ENCODE measurements at places on chromosomes 12 and 14.

- no peak for DNase-seq
Measured at GRCh38 chr14:52439476-52439875, 112.8 kb downstream of the TXNDC16 start.

DNA sequence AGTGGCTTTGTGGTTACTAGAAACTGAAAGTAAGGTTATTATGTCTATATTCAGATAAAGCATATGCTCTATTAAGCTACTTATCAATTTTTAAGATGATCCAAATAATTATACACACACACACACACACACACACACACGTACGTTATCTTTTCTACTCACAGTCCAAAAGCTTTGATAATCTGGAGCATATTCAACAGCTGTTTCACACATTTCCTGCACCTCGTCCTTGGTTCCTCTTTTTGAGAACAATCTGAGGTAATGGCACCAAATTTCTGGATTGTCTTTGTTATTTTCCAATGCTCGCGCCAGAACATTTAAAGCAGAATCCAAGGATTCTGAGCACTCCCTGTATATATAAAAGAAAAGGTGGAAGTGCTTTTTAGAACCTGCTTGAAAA is 37.5 kb downstream of the ZFC3H1 start:
- no peak for DNase-seq

GRCh38 chr14:85897808-85898207 is 367.9 kb downstream of the FLRT2 start:
- no peak for DNase-seq

DNA sequence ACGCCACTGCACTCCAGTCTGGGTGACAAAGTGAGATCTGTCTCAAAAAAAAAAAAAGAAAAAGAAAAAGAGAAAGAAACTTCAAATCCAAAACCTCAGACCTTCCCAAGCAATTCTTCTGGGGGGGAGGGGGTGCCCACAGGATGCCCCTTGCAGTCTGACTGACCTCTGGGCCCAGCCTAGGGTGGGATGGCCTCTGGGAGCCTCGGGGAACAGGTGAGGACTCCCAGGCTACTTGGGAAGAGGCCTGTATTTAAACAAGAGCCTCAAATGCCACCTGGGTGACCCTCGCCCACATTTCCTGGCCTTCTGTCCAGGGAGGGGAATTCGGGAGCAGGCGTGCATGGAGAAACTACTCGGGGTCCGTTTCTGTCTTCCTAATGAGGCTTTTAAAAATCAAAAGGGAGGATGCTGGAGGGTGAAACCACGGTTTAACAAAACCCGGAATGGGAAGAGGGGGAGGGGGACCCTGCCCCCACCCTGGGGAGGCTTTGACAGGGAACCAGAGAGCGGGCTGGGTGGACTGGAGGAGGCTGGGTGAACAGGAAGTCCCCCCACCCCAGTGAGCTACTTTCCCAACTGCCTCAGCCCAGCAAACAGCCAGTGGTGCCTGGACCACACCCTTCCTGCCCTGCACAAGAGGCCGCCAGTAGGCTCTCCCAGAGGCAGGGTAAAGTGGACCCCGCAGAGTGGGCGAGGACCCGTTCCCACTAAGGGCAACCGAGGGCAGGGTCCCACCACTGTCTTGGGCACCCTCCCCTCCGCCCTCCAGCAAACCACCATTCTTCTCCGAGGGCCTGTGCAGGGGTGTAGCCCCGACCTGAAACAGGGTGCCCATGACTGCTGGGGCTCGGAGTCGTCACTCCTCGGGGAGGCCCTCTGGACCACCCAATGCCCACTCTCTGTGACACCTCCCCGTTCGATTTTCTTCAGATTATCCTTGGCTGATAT is 1.5 kb upstream of the FBRSL1 start:
- DNase-seq = no peak

DNA sequence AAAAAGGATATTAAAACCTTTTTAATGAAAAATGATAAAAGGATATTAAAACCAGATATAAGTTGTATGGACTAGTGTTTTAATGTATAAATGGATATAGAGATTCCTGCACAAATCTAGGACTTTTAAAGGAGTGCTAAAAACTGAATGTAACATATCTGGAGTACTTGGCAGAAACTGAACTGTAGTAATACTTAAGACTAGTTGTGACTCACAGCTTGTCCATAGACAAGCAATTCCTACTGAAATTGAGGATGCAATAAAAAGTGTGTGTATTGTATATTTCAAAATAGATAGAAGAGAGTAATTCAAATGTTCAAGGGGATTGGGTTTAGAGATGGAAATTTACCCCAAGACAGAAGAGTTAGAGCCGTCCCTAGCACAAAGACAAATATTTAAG is 59.6 kb downstream of the FBXO33 start:
- DNase-seq = no peak

DNA sequence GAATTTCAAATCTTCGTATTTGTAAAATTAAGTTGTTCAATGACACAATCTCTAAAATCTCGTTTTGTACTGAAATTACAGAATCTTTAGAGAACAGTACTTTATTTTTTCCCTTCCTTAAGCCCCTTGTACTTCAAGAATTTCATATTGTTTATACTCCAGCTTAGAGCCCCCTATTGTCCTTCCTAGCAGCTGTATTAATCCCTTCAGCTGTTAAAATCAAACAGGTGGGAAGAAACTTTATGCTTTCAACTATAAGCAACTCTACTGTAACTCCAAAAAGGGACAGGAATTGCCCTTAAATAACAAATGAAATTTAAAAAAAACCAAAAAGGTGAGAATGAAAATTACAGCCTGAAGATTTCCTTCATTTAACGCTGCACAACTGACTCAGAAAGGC is 1.7 kb downstream of the NACA start:
- no peak for DNase-seq

GRCh38 chr12:121524196-121524916 is 56.5 kb downstream of the KDM2B start:
- DNase-seq = no peak

DNA sequence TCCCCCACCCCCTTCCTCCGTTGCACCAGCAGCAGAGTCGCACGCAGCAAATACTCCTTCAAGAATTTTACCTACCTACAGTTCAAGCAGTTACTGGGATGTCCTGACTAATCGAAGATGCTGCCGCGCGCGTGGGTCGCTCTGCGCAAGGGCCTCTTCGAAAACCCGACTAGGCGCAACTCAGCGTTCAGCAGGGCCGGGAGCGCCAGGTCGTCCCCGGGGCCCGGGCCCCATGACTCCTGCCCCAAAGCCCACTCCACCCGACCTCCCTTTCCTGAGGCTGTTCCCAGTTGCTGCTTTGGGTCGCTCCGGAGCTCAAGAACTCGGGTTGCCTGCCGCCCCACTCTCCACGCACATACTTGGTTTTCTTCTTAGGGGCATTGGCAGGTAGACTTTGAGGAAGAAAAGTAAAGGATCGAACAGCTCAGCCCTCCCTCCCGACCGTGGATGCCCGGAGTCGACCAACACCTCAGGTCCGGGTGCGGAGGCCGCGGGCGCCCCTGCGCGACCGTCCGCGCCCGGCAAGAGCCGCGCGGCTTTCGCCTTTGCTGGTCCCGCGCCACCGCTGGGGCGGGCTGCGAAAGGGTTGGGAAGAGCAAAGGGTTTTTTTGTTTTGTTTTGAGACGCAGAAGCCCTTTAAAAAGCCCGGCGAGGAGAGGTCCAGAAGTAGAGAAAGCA is 1.9 kb downstream of the BMP4 start:
- peak; percentile 34 for DNase-seq

DNA sequence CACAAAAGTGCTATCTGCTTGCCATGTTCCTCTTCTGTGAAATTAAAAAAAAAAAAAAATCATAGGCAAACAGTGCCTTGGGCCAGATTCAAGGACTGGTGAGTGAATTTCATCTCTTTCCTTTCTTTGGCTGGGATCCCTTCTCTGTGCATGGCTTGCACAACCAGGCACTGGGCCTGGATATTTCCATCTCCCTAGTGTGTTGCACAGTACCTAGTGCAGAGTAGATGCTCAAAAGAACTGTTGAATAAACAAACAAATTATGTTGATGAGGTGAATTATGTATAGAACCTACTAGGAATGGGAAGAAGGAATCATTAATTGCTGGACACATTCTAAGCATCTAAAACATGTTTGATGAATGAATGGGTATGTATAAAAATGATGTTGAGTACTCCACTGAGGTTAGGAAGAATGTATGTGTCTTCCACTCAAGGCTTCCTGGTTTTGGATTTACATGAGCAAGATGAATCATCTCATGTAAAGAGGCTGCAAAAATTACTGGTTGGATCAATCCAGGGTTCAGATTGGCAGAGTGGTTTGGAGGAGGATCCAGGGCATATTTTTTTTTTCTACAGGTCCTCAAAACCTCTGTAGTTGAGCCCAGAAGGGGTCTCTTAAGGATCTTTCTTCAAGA is 93.2 kb downstream of the EMP1 start:
- no peak for DNase-seq

DNA sequence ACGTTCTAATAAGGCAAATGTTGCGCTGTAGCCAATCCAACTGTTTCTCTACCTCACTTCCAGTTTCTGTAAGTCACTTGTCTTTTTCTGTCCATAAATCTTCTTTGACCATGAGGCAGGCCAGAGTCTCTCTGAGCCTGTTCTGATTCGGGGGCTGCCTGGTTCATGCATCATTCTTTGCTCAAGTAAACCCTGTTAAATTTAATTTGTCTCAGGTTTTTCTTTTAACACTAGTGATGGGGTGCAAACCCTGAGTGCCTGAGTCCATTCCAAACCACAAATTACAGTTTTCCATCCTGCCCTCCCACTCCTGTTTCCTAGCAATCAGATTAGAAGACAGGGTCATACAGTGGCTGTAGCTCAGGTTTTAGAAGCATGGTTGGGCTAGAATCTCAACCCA is 41.9 kb downstream of the VWF start:
- no peak for DNase-seq

DNA sequence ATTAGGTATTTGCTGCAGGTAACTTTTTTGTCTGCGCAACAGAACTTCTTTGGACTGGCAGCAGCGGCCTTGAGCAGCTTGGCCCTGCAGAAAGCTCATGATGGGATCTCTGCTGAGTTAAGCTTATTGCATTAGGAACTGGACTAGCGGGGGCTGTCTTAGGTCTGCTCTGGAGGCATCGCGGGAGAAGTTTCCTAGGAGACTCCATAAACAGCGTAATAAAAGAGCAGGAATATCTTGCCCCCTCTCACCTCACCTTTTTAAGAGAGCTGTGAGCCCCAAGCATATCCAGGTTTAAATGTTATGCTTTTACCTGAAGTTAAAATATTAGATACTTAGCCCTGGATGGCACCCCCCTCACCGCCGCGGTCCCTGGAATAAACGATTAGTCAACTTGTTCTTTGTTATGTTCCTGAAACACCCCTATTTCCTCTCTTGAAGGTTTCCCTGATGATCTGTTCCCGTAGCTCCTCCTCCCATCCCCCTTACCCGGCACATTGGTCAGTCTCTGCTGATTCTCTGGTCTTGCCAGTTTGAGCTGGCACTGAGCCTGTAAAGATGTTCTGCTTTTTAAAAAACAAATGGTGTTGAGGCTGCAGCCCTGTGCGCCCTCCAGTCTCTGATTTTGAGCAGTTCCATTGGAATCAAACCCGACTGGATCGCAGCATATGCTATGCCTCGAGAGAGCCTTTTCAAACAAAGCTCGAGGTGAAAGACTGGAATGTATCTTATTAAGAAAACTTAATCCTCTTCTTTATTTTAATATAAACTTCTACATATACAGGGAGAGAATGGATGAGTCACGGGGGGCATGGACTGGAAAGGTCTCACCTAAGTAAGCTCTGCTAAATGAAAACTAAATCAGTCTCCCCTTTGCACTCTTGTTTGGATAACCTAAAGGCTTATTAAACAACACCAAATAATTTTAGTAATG is 1.9 kb downstream of the MLXIP start:
- peak; percentile 67 for DNase-seq

GRCh38 chr12:56221232-56221756 is 428 bp downstream of the RNF41 start:
- DNase-seq = peak; percentile 47

DNA sequence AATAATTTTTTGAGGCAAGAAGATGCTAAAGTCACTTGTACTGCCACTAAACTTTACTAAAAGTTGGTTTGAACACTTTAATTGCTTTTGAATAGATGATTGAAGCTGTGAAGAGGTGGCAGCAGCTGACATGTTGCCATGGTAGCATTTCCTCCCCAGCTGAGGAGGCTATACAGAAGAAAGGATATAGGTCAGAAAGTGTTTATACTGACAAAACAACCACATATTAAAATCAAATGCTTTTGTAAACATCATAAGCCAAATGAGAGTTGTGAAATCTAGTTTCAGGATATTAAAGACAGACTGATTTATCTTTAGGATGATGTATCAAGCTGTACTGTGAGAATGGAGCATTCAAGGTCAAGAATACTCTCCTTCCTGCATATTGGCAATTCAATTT is 41.7 kb downstream of the TSPAN19 start:
- peak; percentile 60 for DNase-seq

DNA sequence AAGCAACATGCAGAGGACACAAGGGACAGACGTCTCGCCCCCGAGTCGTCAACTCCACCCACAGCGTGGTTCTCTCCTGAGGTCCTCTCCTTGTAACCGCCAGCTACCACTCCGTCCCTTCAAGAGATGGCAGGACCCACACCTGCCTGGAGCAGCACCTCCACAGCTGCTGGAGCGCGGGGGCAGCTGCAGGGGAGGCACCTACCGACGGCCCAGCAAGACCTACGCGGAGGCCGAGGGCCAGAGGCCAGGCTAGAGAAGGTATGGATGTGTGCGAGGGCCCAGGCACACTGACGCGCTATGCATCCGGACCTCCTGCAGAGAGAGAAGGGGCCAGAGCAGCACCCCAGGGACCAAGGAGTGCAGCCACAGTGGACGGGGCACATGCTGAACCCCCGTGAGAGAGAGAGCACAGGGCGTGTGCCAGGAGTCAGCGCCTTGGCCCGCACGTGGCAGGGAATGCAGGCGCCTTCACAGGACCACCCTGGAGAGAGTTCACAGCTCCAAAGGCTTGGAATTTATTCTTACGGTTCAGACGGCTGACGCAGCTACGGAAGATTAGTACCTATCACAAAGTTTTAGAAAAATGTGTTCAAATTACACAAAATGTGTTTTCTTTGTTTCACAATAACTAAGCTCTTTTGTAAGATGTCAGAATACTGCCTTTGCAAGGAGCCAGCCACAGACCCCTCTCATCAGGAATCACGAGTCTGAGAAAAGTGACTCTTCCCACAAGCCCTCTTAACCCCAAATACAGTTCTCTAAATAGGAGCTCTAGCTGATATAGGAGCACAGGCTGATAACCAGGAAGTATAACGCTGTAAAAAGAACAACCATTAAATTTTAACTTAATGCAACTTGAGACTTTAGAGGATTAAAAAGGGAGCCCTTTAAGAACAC is 36.8 kb downstream of the CDC42BPB start:
- no peak for DNase-seq

GRCh38 chr14:88919502-88919901 is 95.1 kb downstream of the TTC8 start:
- DNase-seq = no peak

- no peak for DNase-seq
Measured at GRCh38 chr12:34188974-34189373, 166.7 kb downstream of the ALG10 start.

GRCh38 chr12:104152685-104153241 is 14.8 kb upstream of the NFYB start:
- DNase-seq = no peak

- DNase-seq = no peak
Measured at GRCh38 chr14:23665302-23666016, 29.3 kb downstream of the DHRS2 start.

All from foreskin melanocyte (primary cell).